H9 (cell line): ENCODE measurements at places on chromosomes 2 and 18. TPM values are rescaled to one million over a fixed set of nuclear protein-coding genes. Genes with fewer than 3 reads are reported as not detected.

- DNase-seq = peak; percentile 10
These were observed 7.5 kb downstream of the ANKRD53 start for GRCh38 chr2:70985956-70986355.

Gene ABHD1
- 0.31 and 0.61 TPM in 2 replicates for total RNA-seq

Gene MRPL19
- 70.0 and 73.0 TPM in 2 replicates for total RNA-seq

DNA sequence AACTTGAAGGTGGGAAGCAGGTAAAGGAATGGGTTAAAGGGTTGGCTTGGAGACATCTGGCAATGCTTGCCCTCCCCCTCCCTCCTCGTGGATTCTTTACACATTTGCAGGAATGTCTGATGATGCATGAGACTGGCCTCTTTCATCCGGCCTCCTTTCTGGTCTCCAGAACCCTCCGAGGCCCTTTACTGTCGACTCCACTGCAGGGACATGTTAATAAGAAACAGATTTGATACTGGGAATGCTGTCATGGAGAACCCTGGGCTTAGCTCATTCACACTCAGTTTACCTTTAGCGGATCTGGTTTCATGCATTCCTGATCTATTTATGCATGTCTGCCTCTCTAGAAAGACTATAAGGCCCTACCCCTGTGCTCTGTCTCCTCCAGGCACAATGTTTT lies 238.7 kb downstream of the TGIF1 start:
- peak; percentile 43 for DNase-seq

- no peak for DNase-seq
These were observed 24.8 kb upstream of the TFCP2L1 start for GRCh38 chr2:121309801-121310200.

Gene TSGA10
- total RNA-seq = 6.1 and 6.3 TPM in 2 replicates

GRCh38 chr2:12317814-12318426 lies 398.8 kb upstream of the TRIB2 start:
- no peak for DNase-seq

Gene SCN7A
- total RNA-seq = 0.07 and 0.11 TPM in 2 replicates

Gene NOSTRIN
- not detected in 2 replicates for total RNA-seq

- no peak for DNase-seq
These were observed 49.6 kb downstream of the MARCO start for GRCh38 chr2:118991554-118991953.

Gene VWA3B
- total RNA-seq = not detected in 2 replicates

Gene CCL20
- not detected in 2 replicates for total RNA-seq

Gene NETO1
- total RNA-seq = 5.9 and 6.9 TPM in 2 replicates

Gene PLCD4
- total RNA-seq = 0.18 and 0.42 TPM in 2 replicates

Gene SULT1C3
- total RNA-seq = not detected in 2 replicates

DNA sequence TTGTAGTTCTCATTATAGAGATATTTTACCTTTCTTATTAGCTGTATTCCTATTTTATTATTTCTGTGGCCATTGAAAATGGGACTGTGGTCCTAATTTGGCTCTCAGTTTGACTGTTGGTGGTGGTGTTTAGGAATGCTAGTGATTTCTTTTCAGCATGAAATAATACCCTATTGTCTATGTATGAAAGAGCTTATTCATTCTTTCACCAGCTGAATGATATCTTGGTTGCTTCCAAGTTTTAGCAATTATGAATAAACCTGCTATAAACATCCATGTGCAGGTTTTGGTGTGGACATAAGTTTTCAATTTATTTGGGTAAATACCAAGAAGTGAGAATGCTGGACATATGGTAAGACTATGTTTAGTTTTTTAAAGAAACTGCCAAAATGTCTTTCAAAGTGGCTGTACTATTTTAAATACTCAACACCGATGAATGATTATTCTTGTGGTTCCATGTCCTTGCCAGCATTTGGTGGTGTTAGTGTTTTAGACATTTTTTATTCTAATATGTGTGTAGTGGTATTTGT lies 501.6 kb upstream of the GYPC start:
- DNase-seq = no peak

- no peak for DNase-seq
These were observed 36.3 kb upstream of the CHRNA1 start for GRCh38 chr2:174800436-174801205.

GRCh38 chr2:205590759-205591158 lies 91.5 kb upstream of the NRP2 start:
- DNase-seq = no peak

Gene FOXI3
- total RNA-seq = 18.3 and 19.2 TPM in 2 replicates

- DNase-seq = no peak
These were observed 472.8 kb downstream of the PLCL1 start for GRCh38 chr2:198277181-198277580.

Gene HAAO
- total RNA-seq = 5.3 and 6.6 TPM in 2 replicates

GRCh38 chr2:9695941-9696340 lies 65.1 kb upstream of the YWHAQ start:
- no peak for DNase-seq

Gene SPDYA
- total RNA-seq = 0.52 and 1.1 TPM in 2 replicates

DNA sequence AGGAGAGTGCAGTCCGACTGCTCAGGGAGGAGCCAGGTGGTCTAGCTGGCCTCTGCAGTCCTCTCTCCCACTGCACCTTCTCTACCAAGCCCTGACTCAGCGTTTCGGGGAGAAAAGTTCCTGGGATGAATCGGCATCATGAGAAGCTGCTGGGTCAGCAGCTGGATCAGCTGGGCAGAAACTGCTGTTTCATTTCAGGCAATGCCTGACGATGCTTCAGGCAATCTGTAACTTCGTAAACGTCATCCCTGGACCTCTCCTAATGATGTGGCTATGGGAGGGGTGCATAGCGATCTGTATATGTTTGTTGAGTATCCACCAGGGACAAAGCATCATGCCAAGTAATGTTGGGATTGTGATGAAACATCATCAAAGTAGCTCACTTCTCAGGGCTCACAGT lies 20.7 kb downstream of the LIPG start:
- DNase-seq = no peak
